ENCODE measurements at places on chromosomes 6 and 20.

DNA sequence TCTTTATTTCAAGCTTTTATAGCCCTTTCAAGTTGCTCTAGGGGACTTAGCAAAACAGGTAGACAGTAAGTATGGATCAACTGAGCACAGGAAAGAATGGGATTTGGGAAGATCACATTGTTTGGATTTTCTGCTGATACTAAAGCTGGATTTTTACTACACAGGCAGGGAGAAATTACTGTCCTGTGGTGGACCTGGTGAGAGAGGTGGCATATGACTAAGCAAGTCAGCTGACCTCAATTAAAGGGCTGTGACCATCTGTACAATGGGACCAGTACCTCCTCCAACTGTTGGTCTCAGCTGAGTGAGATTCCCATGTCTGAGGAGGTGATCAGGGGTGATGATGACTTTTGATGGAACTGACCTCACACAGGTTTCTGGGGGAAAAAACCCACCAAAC, 28.0 kb downstream of the RREB1 start:
- DNase-seq, result no peak

DNA sequence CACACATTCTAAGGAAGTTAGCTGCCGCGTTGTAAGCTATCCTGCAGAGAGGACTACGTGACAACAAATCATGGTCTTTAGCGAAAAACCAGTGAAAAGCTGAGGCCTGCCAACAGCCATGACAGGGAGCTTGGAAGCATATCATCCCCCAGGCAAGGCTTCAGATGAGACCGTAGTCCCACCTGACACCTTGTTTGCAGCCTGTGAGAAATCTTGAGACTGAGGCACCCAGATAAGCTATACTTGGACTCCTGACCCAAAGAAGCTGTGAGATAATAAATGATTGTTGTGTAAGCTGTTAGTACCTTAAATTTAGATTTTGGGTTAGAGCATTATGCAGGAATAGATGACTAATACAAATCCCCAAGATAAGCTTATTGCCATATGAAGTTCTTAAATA, 45.4 kb upstream of the SENP6 start:
- no peak for DNase-seq

DNA sequence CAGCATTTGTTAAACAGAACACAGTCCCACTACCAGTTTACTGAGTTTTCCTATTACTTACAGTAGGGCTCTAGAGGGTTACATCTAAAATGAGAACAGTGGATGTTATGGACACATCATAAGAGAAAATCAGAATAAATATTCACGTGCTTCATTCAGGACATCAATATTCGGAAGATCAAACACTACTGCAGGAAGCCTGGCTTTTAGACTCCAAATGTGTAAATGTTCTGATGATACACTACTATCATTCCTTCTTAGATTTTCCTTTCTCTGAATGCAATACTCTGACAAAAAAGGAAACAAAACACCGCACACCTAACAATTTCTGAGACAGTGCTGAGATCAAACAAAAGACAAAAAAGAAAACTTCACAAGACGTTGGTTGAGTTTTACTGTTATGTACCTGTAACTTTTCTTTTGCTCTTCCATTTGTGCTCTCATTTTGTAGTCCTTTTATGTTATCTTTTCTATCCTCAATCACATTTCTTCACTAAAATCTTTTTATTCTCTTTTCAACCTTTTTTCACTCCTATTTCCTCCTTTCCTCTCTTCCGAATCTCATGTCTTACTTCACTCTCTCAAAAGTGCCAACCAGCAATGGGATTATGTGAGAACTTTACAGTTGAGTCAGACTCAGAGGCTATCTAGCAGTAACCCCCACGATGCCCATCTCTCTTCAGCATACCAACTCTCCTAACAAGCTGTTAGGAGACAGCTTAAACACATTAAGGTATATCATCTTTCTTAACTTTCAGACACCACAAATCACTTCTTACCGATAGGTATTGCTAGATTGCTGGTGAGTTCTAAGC, 1.7 kb downstream of the FAM184A start:
- DNase-seq, result no peak

DNA sequence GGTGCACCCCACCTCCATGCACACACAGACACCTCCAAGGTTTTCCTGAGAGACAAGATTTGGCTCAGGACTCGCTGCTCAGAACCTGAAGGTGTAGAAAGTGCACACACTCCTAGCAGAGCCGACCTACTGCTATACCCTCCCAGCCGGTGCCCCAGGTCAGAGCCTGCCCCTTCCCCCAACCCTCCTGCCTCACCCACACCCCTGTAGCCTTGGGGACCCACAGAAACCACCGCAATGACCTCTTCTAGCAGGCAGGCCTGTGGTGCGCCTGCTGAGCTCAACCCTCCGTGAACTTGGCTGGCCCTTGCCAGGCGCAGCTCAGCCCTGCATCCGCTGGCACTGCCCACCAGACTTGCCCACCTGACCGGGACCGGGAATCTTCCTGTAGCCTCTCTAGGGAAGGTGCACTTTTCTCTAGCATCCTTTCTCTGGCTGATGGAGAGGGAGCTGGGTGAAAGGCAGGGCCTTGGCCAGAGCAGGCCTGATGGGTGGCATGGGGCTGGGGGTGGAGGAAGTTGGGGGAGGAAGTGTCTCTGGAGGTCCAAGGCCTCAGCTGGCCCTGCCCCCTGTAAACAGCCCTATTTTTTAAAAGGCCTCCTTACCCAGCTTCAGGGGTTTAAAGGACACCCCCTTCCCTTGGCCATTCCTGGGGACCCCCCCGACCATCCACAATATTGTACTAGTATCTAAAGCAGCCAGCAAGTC, 36.9 kb upstream of the SLCO4A1 start:
- no peak for DNase-seq

Data from left forelimb (tissue), 1 donor.